Stimulated activated CD8-positive, alpha-beta memory T cell treated with anti-CD3 and anti-CD28 coated beads, Interleukin-4, amount 100 ng/mL, for 4 hours (primary cell): ENCODE measurements at places on chromosomes 5 and 9.

DNA sequence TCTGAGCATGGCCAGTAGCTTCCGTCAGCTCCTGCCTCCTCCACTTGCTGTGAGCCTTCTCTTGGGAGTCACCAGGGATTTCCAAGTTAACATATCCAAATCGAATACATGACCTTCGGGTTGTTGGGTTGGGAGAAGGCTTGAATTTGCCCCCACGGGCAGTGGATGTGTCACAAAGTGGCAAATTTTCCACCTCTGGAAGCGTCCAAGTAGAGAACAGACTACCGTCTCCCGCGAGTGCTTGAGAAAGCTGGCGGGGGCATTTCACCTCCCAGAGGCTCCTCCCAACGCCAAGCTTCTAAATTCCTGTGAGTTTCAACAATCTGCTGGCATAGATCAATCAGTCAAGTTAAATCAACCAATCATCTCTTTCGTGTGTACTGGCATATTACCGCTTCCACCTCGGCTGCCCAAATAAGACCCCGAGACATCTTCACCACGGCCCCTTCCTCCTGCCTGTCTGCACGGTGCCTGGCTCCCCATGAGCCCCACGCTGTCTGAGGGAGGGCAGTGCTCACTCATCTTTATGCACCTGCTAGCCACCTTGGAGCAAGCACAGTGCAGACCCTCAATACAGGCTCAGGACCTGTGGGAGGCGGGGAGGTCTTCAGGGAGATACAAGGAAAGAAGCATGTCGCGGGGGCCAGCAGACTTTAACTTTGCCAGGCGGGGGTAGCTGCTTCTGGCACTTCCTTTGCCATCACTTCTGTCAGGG is 79.1 kb downstream of the MRPL36 start:
- DNase-seq = no peak

- DNase-seq = no peak
Observed at GRCh38 chr9:89996773-89997172, 392.0 kb downstream of the GADD45G start.

DNA sequence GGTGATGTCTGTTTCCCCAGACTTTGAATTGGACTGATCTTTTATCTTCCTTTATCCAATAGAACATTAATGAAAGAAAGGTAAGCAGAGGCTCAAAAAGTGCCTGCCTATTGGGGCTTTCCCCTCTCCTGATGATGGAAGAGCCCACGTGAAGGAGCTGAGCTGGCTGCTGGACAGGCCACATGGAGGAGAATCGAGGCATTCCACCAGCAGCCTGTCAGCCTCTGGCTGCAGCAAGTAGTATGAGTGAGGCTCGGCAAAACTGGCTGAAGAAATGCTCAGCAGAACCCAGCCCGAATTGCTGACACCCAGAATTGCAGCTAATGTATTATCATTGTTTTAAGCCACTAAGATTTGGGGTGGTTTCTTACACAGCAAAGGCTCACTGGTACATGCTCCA is 66.5 kb upstream of the STC2 start:
- DNase-seq = no peak

DNA sequence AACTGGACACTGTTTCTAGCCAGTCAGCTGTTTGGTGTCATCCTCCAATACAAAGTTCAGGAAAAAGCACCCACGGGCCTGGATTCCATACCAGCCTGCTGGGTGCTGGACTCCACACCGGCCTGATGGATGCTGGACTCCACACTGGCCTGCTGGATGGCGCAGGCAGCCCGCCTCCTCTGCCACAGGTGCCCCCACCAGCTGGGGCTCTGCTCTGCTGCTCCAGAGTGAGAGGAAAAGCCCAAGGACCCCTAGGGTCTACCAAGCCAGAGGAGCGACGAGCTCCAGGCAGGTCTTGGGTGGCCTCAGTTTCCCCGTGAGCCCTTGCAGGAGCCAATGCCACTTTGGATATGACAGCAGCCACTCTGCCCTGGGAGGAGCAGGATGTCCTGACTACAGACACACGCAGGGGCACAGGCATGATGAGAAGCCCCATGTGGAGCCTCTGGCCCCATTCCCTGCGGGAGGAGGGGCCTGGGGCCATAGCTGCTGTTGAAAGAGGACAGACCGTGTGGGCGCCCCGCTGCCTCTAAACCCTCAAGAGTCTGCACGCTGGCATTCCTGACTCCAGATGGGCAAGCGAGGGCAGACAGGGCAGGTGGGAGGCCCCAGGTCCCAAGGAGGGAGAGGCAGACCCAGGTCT is 141.6 kb downstream of the OLFM1 start:
- DNase-seq = no peak

DNA sequence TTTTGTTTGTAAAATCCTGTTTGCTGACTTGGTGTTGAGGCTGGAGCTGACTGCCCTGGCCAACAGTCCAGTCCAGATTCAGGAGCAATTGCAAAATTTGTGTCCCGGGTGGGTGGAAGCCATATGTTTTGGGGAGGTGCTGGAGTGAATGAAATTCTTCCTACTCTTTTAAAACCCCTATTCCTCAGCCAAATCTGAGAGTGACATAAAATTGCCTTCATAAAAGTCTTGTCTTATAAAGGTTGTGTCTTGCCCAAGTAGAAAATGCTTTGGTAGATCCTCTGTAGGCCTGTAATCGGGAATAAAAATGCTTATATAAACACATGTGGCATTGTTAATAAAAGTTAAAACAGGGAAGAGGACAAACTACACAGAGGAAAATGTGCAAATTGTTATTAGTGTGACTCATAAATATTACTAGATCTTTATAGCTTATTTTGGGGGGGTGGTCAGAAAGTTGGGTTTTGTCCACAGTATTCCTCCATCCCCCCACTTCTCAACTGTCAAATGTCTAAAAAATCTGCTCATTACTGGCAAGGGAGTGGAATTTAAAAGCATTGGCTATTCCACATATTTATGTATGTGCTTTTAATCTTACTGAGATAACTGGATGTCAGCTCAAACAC is 45.6 kb downstream of the NNT start:
- no peak for DNase-seq

DNA sequence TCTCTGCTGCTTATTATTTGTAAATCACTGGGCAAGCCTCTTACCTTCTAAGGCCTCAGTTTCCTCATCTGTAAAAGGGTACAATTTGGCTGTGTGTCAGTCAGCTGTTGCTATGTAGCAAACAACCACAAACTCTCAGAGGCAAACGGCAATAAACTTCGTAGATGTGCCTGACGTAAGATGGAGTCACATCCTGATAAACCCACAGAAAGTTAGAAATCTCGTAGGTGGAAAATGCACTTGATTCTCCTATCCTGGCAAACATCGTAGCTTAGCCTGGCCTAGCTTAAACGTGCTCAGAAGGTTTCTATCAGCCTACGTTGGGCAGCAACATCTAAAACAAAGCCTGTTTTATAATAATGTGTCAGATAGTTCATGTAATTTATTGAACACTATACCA is 35.0 kb upstream of the UNC5A start:
- no peak for DNase-seq

- DNase-seq = no peak
Observed at GRCh38 chr5:131496400-131496713, 138.7 kb downstream of the RAPGEF6 start.

- DNase-seq = no peak
Observed at GRCh38 chr5:34928267-34928666, 1.1 kb upstream of the DNAJC21 start.

DNA sequence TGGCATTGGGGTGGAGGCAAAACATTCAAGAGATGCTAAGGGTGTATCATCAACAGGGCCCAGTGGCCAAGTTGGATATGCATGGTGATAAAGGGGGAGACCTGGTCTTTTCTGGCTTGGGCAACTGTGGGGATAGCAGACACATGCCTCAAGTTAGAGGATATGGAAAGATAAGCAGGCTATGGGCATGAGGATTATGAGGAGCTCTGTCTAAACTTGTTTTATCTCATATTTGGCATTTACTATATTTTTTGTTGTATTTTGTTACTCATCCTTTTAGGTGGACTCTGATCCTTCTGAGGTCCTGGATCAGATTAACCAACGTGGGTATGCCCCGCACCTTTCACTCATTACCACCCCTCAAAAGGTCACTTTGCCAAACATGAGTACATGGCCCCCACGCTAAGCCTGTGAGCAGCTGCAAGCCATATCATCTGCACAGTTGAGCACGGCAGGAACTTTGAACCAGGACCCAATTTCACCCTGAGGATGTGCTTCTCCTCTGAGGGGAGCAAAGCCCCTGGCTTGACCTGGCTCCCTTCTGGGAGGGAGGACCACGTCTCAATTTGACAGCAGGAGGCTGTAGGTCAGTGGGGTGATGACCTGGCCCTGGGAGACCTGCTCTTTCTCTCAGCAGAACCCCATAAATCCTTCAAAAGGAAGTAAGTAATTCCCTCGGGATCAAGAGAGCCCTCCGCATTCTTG is 71.1 kb upstream of the CD180 start:
- no peak for DNase-seq
